Kidney capillary endothelial cell (primary cell): ENCODE measurements at places on chromosomes 12 and 14.

DNA sequence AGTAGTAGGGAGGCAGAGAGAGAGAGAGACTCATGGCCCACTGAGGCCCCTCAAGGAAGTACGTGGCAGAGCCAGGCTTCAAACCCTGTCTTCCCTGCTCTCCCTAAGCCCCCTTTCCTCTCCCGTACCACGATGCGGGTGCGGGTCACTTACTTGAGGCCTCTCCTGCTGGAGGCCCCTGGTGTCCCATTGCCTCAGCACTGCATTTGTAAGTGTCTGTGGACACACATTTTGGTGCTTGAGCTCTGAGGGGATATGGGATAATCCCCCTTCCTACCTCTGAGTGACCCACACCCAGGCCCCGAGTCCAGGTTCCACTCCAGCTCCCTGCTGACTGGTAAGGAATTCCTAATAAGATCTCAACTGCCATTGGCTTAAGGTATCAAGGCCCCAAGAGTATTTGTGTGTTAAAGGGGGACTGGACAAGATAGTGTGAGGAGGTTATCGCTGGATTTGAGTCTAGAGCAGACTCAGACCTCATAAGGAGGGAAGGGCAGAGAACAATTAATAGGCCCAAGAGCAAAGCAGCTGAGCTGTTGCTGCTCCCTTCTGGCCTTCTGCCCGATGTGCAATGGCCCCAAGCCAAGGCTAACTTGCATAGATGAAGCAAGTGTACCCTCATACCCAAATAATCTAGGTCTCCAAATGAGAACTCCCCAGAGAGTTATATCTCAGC, 71.9 kb downstream of the CRACR2A start:
- DNase-seq, result peak; percentile 4

GRCh38 chr14:68297876-68298468, 478.4 kb downstream of the RAD51B start:
- DNase-seq, result no peak

- DNase-seq, result no peak
Measured at GRCh38 chr14:69631509-69631908, 20.1 kb downstream of the SUSD6 start.

DNA sequence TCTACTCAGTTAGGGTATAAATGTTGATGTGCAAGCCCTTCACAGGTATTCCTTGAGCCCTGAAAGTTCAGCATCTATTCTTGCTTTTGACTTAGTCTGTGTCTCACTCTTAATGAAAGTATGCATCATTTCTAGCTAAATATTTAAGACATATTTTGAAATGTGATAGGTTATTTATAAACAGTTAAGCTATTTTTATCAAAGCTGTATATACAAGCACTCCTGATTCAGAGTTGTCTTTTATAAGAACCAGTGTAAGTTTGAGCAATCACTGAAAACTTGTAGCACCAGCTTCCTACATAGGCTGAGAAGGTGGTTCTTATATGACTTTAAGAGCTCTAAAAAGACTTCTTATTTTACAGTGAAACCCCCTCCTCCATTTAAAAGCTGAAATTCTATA, 98.6 kb downstream of the MYF5 start:
- DNase-seq, result no peak

DNA sequence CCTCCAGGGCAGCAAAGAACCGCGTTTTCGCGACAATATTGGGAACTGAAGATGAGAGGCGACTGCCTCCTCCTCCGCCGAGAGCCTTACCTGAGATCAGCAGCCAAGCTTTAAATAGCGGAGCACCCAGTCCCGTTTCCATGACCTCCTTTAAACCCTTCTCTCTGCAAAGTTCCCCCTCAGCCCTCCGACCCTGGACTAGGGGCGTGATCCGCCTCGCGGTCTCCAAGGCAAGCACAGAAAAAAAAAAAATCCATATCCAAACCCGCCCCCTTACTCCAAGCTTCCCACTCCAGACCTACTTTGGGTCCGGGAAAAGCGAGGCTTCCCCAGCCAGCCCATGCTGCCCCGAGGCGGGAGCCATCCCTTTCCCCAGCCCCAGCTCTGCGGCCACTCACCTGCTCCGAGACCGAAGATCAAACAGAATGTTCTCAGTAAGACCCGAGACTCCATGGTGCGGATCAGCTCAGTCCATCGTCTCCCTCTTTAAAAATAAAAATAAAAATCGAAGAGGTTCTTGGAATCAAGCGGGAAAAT, 630 bp downstream of the NELL2 start:
- DNase-seq, result no peak

DNA sequence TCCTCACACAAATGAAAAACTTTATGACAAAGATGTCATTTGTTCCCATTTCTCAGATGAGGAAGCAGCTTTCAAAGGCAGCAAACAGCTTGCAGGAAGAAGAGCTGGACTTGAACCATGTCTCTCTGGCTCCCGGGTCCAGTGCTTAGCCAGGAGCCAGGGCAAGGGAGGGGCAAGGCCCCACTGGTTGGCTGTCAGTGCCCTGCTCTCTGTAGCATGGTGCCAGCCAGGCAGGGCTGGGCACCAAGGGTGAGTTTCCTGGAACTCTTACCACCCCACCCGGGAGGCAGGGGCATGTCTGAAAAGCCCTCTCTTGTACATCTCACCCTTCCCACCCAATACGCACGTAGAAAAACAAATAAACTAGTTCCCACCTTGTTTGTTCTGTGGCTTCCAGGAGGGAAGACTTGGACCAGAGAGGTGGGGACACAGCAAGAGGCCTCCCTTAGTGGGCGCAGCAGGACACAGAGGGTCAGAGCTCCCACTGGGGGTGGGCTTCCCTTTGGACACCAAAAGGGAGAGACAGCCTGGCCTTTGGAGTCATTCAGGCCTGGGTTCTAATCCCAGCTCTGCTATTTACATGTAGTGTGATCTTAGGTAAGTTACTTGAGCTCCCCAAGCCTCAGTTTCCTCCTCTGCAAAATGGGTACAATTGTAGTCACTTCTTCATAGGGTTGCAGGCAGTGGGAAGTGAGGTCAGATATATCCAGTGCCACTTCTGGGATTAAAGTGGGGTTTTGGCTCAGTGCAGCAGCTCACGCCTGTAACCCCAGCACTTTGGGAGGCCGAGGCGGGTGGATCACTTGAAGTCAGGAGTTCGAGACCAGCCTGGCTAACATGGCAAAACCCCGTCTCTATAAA, 17.2 kb downstream of the TRPV4 start:
- DNase-seq, result no peak

DNA sequence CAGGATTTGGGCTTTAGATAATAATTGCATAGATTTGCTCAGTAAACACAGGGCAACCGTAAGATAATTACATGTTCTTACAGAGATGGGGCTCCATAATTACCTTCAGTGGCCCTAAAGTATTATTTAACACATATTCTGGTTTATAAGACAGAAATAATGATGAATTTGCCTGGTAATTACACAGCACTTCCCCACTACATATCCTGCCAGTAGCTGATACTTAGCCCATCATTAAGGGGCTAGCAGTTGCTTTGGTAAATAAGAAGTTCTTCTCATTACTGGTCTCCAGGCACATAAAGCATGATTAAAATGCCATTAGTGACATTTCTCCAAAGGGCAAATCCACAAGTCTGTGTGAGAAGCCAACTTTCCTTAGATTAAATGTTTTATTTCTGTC, 158.7 kb downstream of the NUAK1 start:
- DNase-seq, result no peak

- no peak for DNase-seq
Measured at GRCh38 chr12:82329508-82329907, 28.7 kb downstream of the CCDC59 start.

- no peak for DNase-seq
Measured at GRCh38 chr12:124893792-124894516, 20.5 kb downstream of the UBC start.

GRCh38 chr12:124381456-124382296, 86.8 kb downstream of the RFLNA start:
- peak; percentile 75 for DNase-seq

GRCh38 chr12:117963836-117964235, 5.0 kb downstream of the KSR2 start:
- no peak for DNase-seq

GRCh38 chr12:2311020-2311778, 258.4 kb downstream of the CACNA1C start:
- no peak for DNase-seq
